ENCODE measurements at places on chromosomes 2 and 18. TPM values are rescaled to one million over a fixed set of nuclear protein-coding genes. Genes with fewer than 3 reads are reported as not detected.

Gene RGPD4
- total RNA-seq: not detected

Gene CCDC102B
- total RNA-seq: 0.95 TPM

Gene ODC1
- total RNA-seq: 54.6 TPM

Gene KCNG3
- 0.26 TPM for total RNA-seq

Gene RAMP1
- 5.9 TPM for total RNA-seq

Gene MC5R
- not detected for total RNA-seq

Gene COL4A4
- not detected for total RNA-seq

Gene ELOA2
- total RNA-seq: not detected

Gene SH3RF3
- not detected for total RNA-seq

Gene ANTXR1
- total RNA-seq: not detected

Gene UGT1A5
- not detected for total RNA-seq

Gene B3GNT7
- 0.26 TPM for total RNA-seq

Gene CERKL
- total RNA-seq: not detected

Gene FZD7
- total RNA-seq: 0.08 TPM
